ENCODE measurements at places on chromosomes 1 and 21.

DNA sequence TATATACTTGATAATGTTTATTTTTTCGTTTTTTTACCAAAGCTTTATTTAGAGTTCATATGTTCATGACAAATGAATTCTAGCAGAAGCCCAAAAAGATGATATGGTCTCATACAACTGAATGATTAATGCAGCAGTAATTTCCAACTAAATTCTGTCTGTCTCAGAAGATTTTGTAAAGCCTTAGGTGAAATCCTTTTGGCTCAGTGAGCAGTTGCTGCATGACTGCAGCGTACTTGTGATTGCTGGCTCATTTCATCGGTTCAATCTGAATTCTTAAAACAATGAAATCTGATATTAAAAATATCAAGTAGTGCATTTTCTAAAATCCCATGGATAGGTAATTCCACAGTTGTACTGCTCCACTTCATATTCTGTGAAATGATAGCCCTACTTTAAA lies 73.2 kb downstream of the AK5 start:
- DNase-seq, result no peak

DNA sequence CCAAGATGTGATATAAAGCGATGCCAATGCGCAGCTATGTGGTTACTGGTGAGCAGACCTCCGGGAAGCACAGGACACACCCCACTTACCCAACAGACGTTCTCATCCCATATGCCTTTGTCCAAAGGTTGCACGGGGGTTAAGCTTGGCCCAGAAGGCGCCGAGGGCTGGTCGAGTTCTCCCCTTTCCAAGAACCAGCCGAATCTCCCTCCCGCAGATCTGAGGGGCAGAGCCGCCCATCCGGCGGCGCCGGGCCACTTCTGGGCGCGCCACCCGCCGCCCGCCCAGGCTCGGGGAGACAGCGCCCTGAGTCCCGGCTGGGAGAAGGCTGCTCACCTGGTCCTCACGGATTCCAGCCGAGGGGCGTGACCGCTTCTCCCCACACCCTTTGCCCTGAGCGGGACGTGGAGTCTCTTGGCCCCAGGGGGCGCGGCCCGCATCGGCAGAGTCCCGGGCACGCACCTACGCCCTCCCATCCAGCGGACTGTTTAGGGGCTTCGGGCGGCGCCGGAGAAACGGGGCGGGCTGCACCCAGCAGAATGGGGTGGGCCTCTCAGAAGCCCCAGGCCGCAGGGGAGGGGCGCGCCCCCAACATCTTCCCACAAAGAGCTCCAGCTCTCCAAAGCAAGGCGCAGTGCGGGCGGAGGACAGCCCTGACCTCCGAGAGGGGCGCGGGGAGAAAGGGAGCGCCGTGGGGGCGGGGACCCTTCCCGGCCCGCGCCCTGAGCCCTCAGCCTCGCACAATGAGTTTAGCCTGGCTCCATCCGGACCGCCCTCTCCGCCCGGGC lies 615 bp downstream of the GPR161 start:
- peak; percentile 50 for DNase-seq

DNA sequence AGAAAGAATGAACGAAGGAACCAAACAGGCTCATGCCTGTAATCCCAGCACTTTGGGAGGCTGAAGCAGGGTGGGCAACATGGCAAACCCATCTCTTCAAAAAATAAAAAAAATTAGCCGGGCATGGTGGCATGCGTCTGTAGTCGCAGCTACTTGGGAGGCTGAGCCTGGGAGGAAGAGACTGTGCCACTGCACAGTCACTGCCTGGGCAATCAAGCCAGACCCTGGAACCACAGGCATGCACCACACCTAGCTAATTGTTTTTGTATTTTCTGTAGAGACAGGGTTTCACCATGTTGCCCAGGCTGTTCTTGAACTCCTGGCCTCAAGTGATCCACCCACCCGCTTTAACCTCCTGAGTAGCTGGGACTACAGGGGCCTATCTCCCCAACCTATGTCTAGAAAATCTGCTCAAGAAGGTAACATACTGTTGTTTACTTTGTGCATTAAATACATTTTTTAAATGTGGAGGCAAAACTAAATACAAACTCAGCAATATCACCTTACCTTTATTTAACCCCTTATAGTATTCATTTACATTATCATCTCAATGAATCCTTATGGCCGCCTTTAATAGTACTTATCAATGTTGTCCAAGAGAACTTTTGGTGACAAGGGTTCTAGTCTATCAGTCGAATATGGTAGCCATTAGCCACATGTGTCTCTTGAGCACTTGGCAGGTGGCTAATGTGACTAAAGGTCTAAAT lies 2.7 kb downstream of the KHDC4 start:
- DNase-seq, result no peak

- peak; percentile 15 for DNase-seq
These were observed 558 bp downstream of the USP1 start for GRCh38 chr1:62437273-62437940.

DNA sequence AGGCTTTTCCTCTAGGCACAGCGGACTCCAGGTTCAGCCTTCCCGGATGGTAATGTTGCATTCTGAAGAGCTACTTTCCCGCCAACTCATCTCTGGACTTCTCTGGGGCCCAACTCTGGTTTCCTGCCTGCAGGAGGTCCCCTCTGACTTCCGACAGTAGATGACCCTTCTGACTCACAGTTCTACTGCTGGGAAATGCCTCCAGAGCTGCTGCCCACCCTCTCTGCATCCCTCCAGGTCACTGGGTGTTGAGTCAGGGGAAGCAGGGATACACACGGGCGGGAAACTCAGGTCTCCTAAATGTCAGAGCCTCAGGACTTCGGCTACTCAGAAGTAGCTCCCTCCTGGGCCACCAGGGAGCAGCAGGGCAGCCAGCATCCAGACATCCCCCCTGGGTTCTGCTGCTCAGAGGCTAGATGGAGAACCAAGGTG lies 2.1 kb upstream of the KIF21B start:
- DNase-seq, result peak; percentile 58

- DNase-seq, result no peak
These were observed 231.3 kb upstream of the VAMP3 start for GRCh38 chr1:7539769-7540175.

- no peak for DNase-seq
These were observed 25.6 kb downstream of the TRABD2B start for GRCh38 chr1:47971385-47972160.

DNA sequence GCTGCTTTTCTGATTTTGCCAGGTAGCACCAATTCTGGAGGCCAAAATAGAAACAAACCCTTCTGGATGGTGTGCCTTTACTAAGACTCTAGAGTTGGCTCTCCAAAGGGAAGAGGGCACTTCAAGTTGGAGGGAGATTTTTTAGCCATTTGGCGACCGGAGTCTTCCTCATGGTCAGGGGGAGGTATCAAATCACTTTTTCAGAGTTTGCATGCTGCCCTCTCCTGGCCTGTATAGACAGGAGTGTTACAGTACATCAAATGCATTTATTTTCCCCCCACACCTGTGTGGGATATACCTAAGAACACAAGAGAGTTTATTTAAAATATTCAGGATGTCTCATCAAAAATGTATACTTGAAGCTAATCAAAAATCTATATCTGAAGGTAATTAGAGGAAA lies 3.2 kb downstream of the GREM2 start:
- DNase-seq, result no peak

GRCh38 chr1:70675737-70676156 lies 264.7 kb downstream of the CTH start:
- DNase-seq, result no peak

GRCh38 chr1:178075333-178075732 lies 18.6 kb upstream of the RASAL2 start:
- no peak for DNase-seq

- DNase-seq, result peak; percentile 65
These were observed 711 bp downstream of the TRNP1 start for GRCh38 chr1:26994020-26994786.

- no peak for DNase-seq
These were observed 17.3 kb downstream of the POFUT2 start for GRCh38 chr21:45270306-45270821.

DNA sequence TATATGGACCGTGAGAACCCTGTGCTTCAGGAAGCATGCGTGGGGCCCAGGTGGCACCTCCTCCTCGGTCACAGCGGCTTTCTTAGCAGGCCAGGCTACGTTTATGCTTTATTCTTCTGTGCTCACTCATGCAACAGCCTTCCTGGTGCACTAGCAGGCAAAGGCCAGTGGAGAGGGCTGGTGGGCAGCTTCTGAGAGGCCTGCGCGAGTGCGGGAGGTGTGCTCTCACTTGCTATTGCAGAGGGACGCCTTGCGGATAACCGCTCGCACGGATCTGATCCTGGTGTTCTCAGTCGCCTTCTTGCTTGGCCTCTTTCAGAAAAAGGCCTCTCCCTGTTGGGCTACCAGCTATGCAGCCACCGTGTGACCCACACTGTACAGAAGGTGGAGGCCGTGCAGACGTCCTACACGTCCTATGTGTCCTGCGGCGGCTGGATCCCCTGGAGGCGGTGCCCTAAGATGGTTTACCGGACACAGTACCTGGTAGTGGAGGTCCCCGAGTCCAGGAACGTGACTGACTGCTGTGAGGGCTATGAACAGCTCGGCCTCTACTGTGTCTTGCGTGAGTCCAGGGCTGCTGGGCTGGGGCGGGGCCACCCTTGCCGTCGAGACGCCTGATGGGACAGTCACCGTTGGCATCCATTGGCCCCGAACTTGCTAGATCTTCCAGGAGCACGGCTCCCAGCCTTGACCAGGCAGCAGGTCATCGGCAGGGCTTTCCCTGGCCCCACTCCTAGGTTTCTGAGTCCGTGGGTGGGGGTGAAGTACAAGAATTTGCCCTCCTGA lies 4.8 kb downstream of the UMODL1 start:
- no peak for DNase-seq
